NCI-H146 (cell line): ENCODE measurements at places on chromosomes 12 and 14.

DNA sequence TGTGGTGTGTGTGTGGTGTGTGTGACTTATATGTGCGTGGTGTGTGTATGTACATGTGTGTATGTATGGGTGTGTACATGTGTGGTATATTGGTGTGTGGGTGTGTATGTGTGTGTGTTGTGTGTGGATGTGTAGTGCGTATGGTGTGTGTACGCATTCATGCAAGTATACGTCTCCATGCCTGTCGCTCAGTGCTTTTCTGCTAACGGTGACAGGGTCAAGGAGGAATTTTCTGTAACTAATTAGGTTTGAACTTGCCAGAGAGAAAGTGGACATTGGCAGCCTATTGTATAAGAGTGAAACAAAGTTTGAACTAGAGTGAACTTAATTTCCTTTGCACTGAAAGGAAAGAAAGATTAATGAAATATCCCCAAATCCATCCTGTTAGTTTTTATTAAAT, 120.9 kb upstream of the GSC start:
- DNase-seq, result no peak

DNA sequence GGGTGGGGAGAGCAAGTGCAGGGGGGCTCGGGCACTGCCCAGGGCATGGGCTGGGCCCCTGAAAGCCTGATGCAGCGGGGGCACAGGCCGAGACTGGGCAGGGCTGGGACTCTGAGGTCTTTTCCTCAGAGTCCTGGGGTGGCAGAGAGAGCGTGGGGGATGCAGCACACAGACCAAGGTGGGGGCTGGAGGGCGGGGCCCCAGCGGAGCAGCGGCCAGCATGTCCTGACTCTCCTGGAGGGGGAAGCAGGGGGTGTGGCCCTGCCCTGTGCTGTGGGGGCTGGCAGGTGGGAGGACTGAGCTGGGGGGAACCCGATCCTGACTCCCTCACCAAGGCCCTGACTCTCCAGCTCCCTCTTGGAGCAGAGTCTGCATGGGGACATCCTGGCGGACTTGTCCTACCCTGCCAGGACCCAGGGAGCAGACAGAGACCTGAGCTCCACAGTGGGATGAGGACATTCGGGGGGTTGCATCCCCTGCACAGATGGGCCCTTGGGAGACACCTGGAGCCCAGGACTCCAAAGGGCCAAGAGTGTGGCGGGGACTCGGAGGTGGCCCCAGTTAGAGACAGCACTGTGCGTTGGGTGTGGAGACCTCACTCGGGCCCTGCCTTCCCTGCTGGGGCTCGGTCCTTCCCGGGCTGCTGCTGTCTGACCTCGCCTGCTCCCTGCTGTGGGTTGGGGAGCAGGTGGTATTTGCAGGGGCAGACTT, 326.1 kb downstream of the TMEM121 start:
- no peak for DNase-seq

- DNase-seq, result no peak
These were observed 653.3 kb upstream of the MIS18BP1 start for GRCh38 chr14:45906257-45906656.

DNA sequence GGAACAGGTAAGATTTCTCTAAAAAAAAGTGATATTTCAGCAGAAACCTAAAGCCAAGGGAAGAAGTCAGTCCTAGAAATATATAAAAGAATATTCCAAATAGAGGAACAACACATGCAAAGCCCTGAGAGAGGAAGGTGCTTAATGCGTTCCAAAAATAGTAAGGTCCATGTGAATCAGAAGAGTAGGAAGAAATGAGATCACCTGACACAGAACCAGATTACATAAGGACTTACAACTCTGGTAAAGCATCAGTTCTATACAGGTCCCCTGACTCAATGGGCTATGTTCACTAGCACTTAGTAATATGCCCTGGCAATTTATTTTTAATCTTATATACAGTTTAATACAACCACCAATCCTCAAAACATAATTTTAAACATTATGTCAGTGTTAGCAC, 30.0 kb downstream of the SENP1 start:
- DNase-seq, result no peak

- DNase-seq, result peak; percentile 30
These were observed 137.7 kb upstream of the FGD4 start for GRCh38 chr12:32261638-32262037.

DNA sequence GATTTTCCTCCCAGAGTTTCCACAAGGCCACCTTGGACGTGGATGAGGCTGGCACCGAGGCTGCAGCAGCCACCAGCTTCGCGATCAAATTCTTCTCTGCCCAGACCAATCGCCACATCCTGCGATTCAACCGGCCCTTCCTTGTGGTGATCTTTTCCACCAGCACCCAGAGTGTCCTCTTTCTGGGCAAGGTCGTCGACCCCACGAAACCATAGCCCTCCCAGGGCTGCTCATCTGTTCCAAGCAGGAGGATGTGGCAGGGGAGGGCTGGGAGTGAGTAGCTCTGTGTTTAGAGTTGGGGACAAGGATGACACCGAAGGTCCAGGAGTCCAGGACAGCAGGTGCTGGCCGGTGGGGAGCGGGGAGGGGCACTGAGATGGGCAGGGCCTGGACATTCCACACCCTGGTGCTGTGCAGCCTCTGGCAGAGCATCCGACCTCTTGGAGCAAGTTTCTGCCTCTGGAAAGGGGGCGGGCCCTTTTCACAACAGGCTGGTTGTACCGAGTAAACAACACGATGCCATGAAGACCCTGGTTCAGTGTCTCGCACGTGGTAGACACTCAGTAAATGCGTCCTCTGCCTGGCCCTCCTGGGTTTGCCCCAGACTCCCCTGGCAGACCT, 8.2 kb downstream of the SERPINA4 start:
- no peak for DNase-seq

DNA sequence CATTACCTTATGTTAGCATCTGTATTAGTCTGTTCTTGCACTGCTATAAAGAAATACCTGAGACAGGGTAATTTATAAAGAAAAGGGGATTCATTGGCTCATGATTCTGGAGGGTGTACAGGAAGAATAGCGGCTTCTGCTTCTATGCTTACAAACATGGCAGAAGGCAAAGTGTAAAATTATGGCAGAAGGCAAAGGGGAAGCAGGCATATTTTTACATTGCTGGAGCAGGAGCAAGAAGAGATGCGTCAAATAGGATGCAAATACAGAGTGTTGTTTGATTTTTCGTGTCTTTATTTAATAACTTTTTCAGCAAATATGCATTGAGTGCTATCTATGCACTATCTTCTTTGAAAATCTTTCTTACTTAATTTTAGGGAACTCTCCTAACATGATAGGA, 210.7 kb upstream of the SSTR1 start:
- DNase-seq, result no peak

- no peak for DNase-seq
These were observed 24.3 kb downstream of the RERG start for GRCh38 chr12:15196678-15197505.

- no peak for DNase-seq
These were observed 485.1 kb downstream of the SOX5 start for GRCh38 chr12:23464241-23464812.

GRCh38 chr14:68794851-68795596, 2.2 kb upstream of the ZFP36L1 start:
- no peak for DNase-seq

GRCh38 chr12:78866518-78866917, 1.9 kb downstream of the SYT1 start:
- DNase-seq, result no peak

- DNase-seq, result peak; percentile 34
These were observed 6.7 kb downstream of the VASH1 start for GRCh38 chr14:76767681-76768656.

DNA sequence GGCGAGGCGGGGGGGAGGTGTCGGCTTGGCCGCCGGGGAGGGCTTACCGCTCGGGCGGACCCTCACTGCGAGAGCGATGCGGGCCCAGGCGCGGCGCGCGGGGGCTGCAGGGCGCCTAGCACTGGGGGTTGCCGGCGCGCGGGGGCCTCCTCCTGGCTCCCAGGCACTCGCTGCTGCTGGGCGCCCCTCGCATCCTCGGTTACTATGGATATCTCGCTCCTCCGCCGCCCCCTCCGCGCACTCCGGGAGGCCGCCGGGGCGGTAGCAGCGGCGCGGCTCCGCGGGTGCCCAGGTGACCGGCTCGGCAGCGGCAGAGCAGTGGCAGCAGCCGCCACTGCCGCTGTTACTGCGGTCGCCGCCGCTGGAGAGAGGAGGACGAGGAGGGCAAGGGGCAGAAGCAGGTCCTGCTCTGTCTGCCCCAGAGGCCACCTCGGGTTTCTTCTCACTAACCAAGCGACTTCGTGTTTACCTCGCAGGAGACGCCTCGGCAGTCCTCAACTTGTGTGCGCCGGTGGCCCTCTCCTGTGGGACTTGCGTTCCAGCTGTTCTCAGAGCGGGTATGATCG, 250.1 kb downstream of the APAF1 start:
- DNase-seq, result peak; percentile 49

GRCh38 chr14:70008284-70009262, 129.4 kb downstream of the SMOC1 start:
- DNase-seq, result no peak

GRCh38 chr14:23601845-23602180, 23.2 kb upstream of the JPH4 start:
- no peak for DNase-seq

DNA sequence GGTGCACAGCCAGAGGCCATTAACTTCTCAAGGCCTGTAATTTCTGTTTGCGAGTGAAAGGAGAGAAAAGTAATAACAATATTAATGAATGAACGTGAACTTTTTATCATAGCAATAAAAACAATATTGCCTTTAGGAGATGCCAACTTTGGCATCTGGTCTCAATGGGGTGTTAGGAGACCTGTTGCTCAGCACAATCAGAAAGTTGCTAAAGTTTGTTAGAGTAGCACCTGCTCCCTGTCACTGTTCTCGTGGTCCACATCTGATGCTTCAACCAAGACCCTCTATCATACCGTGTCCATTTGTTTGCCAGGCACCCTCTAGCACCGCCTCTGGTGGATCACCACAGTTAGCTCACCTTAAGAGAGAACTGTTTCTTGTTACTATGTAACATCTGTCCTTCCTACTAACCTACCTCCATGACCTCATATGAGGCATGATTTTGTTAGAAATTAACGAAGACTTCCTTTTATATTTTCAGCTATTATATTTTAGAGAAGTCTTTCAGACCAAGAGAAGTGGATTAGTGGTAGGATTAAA, 12.5 kb upstream of the CLEC4E start:
- peak; percentile 15 for DNase-seq

DNA sequence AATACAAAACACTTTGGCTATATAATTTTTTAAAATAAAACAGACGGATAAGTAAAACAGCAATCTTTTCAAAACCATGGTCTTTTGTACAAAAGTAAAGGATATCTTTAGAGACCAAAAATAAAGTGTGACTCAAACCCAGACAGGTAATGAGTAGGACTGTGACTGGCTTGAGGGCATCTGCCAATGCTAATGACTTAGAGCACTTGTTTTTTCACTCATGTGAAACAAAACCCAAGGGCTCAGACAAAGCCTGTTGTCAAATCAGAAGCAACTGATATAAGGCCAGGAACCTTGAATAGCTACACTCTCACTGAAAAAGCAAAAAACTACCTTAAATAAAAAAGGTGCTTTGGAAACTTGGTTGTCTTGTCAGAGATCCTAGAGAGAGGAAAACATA, 357.4 kb downstream of the TMEM117 start:
- no peak for DNase-seq

- no peak for DNase-seq
These were observed 13.8 kb upstream of the ZFP36L1 start for GRCh38 chr14:68806526-68807147.

DNA sequence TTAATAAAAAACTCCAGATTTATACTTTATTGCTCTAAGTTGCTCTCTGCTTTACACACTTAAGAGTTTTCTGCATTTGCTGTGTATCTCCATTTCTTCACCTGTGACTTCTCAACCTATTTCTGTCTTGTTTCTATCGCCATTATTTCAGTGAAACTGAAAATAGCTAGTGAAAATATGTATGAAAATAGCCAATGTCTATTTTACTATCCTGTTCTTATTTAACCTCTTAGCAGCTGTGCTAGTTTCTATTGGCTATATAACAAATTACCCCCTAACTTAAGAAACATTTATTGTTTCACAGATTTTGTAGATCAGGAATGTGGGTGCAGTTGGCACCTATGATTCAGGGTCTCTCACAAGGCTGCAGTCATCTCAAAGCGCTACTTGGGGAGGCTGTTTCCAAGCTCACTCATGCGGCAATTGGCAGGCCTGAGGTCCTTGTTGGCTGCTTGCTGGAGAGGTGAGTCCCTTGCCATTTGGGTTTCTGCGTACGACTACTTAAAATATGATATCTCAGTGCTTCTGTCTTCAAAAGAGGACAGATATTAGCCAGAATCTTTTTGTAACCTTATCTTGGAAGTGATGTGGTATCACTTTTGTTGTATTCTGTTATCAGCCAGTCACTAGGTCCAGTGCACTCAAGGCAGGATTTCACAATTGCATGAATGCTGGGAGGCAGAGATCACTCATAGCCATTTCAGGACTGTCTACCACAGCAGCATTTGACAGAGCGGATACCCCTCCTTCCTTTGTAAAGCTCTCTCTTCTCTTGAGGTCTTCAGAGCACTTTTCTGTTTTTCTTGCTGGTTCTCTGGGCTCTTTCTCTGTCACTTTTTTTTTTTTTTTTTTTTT, 7.2 kb downstream of the ERC1 start:
- DNase-seq, result no peak

- no peak for DNase-seq
These were observed 1.8 kb downstream of the GLT8D2 start for GRCh38 chr12:104048162-104048561.

- no peak for DNase-seq
These were observed 514.2 kb upstream of the TMEM132C start for GRCh38 chr12:127752802-127753201.

- DNase-seq, result no peak
These were observed 198.6 kb downstream of the RPAP3 start for GRCh38 chr12:47507221-47507620.

- no peak for DNase-seq
These were observed 13.5 kb downstream of the PSMA3 start for GRCh38 chr14:58258156-58258555.

DNA sequence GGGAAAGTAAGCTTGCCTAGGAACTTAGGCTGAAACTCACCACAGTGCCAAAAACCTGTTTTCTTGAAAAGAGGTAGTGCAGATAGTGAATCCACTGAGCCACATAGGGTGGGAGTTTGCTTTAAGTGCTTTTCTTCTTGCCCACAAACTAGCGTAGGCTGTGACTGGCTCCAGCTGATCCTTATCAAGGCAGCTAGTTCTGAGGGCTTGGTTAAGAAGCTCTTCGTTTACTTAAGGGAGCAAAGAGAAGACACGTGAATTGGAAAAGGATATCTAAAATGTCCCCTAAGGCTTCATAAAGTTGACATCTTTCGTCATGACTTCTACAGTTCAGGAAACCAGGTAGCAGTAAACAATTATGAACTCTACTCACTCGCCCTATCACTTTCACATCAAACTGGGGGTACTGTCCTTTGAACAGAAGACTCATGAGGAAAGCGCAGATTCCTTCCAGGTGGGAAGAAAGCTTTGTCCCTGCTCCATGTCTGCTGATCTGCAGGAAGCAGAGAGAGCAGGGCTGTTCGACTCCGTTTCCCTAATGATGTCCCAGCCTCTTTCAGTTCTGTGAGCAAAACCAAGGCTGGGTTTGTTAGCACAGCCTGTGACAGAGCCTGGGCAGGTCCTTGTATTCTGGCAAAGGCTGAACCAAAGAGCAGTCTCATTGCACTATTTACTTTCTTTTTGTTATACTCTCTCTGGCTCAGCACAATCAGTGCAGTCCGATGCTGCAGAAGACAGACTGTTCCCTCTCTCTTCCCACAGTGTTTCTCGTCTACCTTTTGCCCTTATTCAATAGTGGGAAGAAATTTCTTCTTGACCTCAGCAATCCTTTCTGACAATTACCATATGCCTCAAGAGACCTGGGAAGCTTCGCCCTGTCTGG, 93.5 kb upstream of the ETV6 start:
- peak; percentile 19 for DNase-seq

GRCh38 chr12:30795410-30796312, 40.9 kb upstream of the CAPRIN2 start:
- peak; percentile 79 for DNase-seq
